Activated CD4-positive, alpha-beta T cell treated with anti-CD3 and anti-CD28 coated beads for 1 hour (primary cell): ENCODE measurements at places on chromosomes 12 and 14.

DNA sequence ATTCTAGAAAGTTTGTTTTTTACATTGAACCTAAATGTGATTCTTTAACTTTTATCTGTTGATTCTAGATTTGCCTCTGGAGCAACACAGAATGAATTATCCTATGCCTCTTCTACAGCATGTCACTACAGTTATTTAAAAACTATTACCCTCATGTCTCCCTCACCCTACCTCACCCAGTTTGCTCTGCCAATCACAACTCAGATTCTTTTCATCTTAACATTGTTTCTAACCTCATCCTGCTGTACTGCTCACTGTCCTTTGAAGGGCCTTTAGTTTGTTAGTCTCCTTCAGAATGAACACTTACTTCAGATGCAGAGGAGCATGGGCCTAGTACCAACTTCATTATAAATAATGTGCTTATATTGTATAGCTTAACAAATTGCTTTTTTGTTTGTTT is 21.5 kb downstream of the YLPM1 start:
- no peak for DNase-seq

DNA sequence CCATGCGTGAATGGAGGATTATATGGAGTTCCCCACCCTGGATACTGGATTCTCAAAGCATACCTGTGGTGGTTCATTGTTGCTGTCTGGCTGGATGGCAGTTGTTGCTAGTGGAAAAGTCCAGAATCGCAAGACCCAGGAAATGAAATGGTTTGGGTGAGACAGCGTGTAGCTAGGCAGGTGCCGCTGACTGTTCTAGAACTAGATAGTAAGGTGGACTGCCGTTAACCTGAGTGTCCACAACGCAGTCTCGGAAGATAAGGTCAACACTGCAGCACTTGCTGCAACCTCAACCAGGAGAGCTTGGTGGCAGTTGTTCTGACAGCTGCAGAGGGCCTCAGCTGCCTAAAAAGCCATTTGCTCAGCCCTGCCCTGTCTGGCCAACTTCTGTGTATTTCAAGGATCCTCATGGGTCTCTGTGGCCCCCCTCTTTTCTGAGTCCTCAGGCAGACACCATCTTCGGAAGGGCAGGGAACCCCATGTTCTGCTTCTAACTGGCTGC is 15.5 kb upstream of the IRF2BPL start:
- DNase-seq: no peak

GRCh38 chr14:104770851-104771272 is 17.9 kb downstream of the SIVA1 start:
- DNase-seq: no peak

DNA sequence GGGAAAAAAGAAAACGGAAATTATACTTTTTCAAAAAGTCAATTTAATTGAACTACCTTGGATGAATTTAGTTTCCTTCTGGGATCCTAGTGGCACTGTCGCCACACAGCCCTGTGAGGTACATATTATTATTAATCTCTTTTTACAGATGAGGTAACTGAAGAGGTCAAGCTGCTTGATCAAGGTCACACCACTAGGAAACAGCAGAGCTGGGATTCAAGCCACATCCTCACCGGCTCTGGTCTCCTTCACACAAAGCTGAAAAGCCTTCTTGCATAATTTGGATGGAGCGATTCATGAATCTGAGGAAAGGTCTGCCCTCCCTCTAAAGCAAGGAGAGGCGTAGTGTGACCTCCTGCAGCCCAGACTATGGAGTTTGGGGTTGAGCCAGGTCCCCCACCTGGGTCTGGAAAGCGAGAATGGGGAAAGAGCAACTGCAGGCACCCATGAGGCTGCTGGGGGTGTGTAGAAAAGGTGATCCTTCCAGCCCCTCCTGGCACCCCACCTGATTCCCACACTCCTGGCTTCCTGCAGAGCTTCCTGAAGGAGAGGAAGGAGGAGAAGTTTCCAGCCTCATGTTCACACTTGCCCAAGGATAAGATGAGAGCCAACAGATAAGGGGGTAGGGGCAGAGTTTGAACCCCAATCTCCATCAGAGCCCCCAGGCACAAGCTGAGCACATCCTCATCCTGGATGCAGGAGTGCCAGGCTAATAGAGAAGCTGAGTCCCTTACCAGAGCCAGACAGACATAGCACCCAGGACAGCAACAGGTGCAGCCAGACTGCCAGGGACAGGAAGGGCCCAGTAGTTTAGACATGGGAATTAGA is 3.9 kb upstream of the KRT79 start:
- DNase-seq: no peak

GRCh38 chr14:86464341-86464740 is 934.4 kb downstream of the FLRT2 start:
- no peak for DNase-seq

DNA sequence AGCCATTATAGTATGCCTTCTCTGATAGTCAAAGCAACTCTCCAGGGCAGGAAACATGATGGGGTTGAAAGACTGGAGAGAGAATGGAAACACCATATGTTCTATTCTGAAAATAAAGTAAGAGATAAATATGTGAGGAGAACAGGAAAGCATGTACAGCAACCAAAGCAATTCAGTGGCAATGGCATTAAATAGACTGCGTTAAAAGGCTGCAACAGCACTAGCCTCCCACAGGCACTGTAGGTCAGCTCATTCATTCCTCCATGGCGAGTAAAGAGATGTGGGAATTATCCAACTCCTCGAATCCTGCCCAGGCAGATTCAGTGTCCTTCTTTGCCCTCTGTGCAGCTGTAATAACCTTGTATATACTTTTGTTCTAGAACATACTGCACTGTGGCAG is 43.8 kb downstream of the ANO6 start:
- no peak for DNase-seq

- no peak for DNase-seq
These were observed 9.1 kb downstream of the NPAS3 start for GRCh38 chr14:32947792-32948191.

GRCh38 chr12:3107071-3107583 is 29.9 kb downstream of the TSPAN9 start:
- DNase-seq: no peak

DNA sequence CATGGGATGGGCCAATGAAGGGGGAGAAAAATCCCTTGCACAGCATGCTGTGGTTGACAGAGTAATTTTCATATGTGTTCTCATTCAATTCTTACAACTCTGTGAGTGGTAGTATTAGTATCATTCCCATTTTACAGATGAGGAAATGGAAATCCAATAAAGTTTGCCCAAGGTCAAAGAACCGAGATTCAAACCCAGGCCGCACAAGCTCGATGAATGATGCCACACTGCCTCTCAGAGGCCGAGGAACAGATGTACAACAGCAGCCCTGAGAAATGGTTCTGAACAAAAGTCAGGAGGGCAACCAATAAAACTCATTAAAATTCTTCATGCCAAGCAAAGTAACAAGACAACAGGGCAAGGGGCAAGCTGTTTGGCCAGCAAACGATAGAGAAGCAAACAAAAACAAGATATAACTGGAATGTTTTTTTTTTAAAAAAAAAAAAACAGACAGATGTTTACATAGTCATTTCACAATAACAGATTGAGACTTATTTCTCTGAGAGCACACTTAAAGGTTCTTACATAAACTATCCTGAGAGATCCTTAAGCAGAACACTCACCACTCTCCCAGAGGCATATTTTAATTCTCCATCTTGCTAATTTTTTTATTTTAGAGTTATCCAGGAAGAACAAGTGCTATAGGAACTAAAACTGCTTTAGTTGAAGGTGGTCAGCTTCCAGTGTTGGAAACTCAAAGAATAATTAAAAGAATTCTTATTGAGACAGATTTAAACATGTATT is 85.8 kb downstream of the EXOC5 start:
- DNase-seq: no peak

DNA sequence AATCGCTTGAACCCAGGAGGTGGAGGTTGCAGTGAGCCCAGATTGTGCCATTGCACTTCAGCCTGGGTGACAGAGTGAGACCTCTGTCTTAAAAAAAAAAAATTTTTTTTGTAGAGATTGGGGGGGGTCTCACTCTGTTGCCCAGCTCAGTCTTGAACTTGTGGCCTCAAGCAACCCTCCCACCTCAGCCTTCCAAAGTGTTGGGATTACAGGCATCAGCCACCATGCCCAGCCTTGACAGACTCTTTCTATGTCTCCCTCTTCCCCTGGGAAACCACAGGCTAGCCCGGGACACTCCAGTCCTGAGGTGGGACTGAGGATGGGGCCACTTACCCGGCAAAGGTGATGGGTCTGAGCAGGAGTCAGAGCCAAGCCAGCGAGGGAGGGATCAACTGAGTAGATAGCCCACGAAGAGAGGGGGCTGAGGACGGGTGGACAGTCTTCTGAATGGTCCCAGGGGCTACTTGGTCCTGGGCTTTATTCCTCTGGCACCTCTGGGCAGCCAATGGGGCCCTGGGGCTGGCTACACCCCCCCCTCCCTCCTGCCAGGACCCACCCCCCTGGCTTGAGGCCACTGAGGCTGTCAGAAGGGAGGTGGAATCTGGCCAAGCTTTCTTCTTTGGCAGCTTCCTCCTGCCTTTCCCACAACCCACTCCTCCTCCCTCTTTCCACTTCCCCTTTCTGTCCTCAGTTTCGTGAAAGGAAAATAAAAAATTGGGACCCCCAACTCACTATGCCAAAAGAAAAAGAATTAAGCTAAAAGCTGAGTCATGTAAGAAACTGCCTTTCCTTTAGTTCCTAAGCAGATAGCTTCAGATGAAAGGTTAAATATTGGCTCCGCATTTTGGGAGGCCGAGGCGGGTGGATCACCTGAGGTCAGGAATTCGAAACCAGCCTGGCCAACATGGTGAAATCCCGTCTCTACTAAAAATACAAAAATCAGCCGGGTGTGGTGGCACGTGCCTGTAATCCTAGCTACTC is at the start of gene SDS:
Gene SDS, minus strand, starts transcription at position 453 of the 981 bp plus-strand sequence. CDS start 4,179 bp downstream, outside the sequence.
- DNase-seq: no peak

DNA sequence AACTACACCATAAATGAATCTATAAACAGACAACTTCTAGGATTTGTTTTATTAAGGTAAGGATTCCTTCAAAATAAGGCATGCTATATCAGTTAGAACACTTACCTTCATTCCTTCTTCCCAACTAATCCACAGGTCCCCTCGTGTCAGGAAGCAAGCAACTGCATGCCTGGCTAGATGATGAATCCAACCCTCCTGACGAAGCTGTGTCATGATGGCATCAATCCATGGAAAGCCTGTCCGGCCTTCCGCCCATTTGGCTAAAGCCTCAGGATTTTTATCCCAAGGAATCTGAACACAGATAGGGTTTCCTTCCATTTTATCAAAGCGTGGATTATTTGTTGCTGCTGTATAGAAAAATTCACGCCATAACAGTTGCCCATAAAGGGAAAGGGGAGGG is 12.5 kb upstream of the MTERF2 start:
- no peak for DNase-seq

- no peak for DNase-seq
These were observed 4.8 kb upstream of the NINJ2 start for GRCh38 chr12:668090-668481.

DNA sequence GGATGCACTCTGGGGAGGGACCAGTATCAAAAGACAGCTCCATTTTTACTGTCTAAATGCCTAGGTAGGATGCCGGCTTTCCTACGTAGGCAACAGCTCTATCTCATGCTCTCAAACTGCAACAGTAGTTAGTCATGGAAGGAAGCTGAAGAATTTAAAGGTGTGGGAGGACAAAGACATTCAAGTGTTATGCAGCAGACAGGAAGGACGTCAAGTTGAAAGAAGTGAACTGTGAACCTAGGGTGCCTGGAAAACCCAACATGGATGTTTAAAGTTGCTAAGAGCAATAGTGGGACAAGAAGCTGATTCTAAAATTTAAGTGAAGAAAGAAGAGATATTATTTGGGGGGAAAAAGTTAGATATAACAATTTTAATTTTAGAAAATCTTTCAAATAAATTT is 5.9 kb downstream of the SEC23A start:
- no peak for DNase-seq

DNA sequence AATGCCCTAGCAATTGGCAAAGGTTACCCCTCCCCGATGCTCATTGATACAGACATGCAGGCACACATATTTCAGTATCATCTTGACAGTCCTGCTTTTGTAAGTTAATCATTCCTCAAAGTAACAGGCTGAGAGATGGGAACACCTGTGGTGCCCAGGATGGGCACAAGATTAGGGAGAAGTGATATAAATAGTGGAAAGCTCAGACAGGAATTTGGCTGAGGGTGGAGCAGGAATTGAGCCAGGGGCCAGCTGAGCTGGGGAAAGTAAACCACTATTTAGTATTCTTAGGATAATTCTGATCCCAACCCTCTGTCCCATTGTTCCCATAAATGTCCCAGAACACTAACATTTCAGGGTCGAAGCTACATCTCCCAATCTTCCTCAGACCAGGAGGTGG is 38.3 kb downstream of the DAO start:
- DNase-seq: no peak

- no peak for DNase-seq
These were observed 6.6 kb upstream of the PLEKHG7 start for GRCh38 chr12:92696216-92696615.

DNA sequence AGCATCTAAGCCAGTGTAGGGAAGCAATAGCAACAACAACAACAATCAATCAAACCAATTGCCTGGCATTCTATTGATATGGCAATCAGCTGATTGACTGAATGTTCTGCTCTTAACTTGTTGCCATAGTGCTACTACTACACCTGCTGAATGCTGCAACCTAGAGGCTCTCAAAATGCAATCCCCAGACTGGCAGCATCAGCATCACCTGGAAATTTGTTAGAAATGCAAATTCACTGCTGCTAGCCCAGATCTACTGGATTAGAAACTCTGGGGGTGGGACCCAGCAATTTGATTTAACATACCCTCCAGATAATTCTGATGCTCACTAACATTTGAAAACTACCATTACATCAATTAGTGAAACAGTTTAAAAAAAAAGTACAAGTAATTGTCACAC is 363.6 kb downstream of the SNAPC1 start:
- DNase-seq: no peak

DNA sequence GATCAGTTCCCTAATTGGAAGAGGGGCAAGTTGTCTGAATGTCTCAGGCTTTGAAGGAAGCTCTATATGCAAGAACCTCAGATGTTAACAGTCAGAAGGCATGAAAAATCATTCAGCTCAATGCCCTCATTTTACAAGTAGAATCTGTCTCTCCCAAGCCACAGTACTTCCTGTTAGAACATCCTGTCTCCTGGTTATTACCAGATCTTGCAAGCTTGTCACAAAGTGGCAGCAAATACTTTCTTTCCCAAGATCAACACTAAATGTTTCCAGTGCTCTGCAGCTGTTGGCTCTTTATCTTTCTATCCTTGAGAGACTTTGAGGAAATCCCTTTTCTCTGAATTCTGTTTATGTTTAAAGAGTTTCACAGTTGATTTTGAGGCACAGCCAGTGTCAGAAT is 235.5 kb downstream of the AKAP6 start:
- DNase-seq: no peak
